ENCODE measurements at places on chromosomes 3 and 15. TPM values are rescaled to one million over a fixed set of nuclear protein-coding genes. Genes with fewer than 3 reads are reported as not detected.
A peak's percentile ranks its signal among the peaks of the same experiment; 100 is the strongest.

DNA sequence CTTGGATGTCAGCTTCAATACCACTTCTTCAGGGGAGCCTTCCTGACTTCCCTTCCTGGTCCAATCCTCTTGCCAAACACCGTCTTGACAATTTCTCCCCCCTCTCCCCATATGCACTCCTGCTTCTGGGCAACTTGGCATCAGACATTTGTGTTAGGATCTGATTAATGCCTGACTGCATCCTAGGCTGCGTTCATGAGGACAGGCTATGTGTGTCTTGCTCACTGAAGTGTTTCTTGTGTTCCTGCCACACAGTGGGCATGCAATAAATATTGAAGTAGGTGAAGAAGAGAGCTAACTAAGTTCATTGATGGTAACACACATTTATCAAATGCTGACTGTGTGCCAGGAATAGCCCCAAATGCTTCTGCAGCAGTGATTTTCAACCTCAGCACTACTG, 36.4 kb upstream of the WNT5A start:
- no peaks in the 10 kb centered on the region for H3K36me3 ChIP-seq
- no peak overlapping the region for H3K27ac ChIP-seq
- DNase-seq, result no peak
- no peaks in the 10 kb centered on the region for H3K4me1 ChIP-seq
- H3K4me3 ChIP-seq, result no peak overlapping the region
- peaks cover 8% of the 10 kb centered on the region for H3K27me3 ChIP-seq

DNA sequence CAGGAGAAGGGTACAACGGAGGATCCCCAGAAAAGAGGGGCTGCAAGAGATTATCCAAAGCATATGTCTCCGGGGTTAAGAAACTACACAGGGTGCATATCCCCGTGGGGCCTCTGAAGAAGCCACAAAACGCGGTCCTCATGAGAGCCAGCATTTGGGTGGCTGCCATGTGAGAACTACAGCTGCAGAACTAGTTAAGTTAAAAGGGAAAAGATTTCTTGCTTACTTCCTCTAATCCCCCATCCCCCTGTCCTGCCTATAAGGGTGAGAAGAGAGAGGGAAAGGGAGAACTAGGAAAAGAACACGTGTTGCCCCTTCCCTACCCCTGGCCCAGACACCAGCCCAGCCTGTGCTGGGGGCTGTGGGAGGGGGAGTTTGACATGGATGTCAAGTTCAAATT, 70.4 kb upstream of the PCSK6 start:
- H3K4me3 ChIP-seq, result no peak overlapping the region
- no peaks in the 10 kb centered on the region for H3K27me3 ChIP-seq
- H3K4me1 ChIP-seq, result no peaks in the 10 kb centered on the region
- no peaks in the 10 kb centered on the region for H3K36me3 ChIP-seq

DNA sequence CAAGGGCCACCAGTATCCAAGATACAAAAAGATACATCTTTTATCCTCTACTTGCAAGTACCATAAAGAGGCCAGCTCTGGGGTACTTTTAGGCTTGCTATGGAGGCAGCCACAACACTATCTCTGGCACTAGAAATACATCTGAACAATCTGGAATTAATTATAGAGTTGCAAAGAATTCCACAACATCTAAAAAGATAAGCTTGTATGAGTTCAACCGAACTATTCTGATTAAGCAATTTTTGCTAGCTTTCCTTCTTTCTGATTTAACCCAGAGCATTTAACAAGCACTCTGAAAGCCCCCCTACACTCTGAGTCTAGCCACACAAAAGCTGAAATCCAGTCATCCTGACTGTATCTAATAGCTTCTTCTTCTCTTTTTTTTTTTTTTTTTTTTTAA, 95.4 kb downstream of the FRMD5 start:
- no peaks in the 10 kb centered on the region for H3K4me1 ChIP-seq
- no peak overlapping the region for H3K27ac ChIP-seq
- no peaks in the 10 kb centered on the region for H3K36me3 ChIP-seq
- H3K27me3 ChIP-seq, result no peaks in the 10 kb centered on the region
- no peak overlapping the region for H3K4me3 ChIP-seq

DNA sequence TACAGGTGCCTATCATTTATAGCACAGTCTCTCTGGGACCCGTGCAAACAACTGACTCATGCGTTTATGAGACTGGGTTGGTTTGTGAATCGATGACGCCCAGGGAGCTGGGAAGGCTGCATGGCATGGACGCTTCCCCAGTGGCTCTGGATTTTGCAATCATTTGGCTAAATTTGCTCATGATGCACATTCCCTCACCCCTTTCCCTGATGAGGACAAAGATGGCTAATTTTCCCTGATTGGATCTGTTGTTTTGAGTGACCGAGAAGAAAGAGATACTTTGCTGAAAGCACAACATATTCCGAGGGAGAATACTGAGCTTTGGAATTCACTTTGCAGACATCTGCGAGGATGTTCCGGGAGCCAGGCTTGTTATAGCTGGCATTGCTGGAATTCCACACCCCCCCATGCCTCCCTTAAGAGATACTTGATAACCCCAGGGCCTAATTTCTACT, 51.1 kb downstream of the CGNL1 start:
- H3K4me1 ChIP-seq, result no peaks in the 10 kb centered on the region
- H3K27me3 ChIP-seq, result no peaks in the 10 kb centered on the region
- H3K36me3 ChIP-seq, result no peaks in the 10 kb centered on the region
- peak overlapping the region; percentile 35 for H3K27ac ChIP-seq
- no peak for DNase-seq

DNA sequence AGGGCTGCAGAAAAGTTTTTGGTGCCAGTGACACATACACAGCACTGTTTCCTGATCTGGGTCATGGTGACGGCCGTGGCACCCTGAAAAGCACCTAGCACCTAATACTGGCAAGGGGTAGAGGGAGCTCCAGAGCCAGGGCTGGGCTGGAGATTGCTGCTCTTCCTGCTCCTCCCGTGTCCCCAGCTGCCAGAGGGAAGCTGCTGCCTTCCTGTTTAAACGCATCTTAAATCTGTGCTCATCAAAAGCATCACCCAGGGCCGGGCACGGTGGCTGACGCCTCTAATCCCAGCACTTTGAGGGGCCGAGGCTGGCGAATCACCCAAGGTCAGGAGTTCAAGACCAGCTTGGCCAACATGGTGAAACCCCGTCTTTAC, 156.7 kb upstream of the MEF2A start:
- peaks cover 23% of the 10 kb centered on the region for H3K4me1 ChIP-seq
- H3K4me3 ChIP-seq, result no peak overlapping the region
- peak; percentile 71 for DNase-seq
- no peaks in the 10 kb centered on the region for H3K36me3 ChIP-seq
- no peaks in the 10 kb centered on the region for H3K27me3 ChIP-seq

DNA sequence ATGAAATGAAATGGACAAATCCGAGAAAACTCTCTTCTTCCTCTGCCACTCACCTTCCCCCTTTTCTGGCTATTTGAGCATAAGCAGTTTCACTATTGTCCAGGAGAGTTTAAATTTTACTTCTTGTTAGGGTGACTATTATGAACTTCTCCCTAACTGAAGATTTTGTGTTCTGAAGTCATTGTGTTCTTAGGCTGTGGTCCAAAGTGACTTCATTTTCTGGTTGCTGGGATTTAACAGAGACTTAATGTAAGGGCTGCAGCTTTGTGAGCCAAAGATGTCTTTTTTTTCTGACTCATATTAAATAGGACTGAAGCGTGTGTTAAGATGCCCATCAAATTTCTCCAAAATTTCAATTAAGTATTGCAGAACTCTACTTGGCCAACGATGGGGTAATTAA, 46.5 kb upstream of the FSTL1 start:
- no peaks in the 10 kb centered on the region for H3K27me3 ChIP-seq
- H3K4me3 ChIP-seq, result no peak overlapping the region
- no peaks in the 10 kb centered on the region for H3K4me1 ChIP-seq

DNA sequence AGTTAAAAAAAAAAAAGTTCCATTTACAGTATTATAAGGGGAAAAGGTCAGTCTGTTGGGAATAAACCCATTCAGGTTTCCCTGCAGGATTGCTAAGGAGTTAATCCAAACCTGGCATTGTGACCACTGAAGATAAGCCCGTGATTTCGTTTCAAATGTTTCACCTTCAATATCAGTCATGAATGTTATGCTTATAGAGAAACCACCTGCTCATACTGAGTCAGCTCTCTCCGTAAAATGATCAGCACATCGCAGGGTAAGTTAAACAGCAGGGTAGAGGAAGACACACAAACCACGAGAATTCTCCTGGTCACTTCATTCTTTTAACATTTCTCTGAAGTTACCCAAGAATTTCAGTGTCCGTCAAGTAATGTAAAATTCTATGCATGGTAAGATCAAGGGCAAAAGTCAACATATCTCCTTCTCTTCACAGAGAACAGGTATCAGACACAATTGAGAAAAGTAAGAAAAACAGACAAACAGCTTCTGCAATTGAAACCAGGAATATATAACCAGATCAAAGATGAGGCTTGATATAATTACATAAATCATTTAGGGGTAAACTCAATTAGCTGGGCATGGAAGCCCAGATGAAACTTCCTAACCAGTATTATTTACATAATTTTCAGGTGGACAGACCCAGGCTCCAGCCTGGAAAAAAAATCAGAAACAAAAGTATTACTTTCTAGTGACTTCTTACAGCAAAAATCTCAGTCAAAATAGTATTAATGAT, 67.6 kb upstream of the ARHGEF3 start:
- no peaks in the 10 kb centered on the region for H3K27me3 ChIP-seq
- H3K4me1 ChIP-seq, result no peaks in the 10 kb centered on the region
- no peak overlapping the region for H3K27ac ChIP-seq
- no peaks in the 10 kb centered on the region for H3K36me3 ChIP-seq

DNA sequence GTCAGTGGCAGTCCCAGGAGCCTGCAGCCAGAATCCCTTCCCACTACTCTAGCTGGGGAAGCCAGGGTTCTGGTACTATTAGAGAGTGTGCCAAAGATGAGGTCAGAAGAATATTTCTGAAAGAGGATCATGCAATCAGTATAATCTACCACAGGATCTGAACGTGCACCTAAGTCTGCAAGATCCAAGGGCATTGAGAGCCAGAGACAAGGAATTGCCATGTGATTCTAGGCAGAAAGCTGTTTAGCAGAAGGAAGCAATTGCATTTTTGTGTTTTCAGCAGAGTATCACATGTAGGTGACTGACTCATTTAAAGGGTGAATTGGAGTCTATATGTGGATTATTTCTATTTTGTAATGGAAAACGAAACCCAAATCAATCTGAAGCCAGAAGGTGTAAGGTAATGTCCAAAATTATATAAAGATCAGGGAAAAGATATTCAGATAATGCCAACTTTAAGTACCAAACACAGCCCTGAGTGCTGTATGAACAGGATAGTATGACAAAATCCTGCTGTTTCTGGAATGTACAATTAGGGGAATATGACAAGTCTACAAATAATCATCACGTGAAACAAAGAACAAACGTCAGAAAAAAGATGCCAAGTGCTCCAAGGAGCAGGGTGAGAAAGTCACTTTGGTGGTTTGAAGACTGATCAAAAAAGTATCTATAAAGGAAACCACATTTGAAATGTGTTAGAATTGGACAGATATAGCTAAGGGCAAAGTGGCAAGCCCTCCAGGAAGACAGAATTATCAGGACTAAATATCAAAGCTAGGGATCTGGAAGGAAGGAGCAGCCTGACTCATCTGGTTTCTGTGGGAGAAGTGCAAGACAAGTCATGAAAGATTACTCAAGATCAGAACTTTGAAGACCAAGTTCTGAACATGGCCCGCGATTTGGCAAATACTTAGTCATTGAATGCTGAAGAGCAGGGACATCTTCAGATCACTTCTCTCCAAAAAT, 1036.6 kb downstream of the NTRK3 start:
- H3K4me3 ChIP-seq, result no peak overlapping the region
- H3K36me3 ChIP-seq, result no peaks in the 10 kb centered on the region
- H3K27ac ChIP-seq, result no peak overlapping the region
- H3K27me3 ChIP-seq, result no peaks in the 10 kb centered on the region
- H3K4me1 ChIP-seq, result no peaks in the 10 kb centered on the region
- no peak for DNase-seq

- DNase-seq, result no peak
- no peaks in the 10 kb centered on the region for H3K27me3 ChIP-seq
- H3K4me1 ChIP-seq, result peaks cover 10% of the 10 kb centered on the region
- no peak overlapping the region for H3K4me3 ChIP-seq
Measured at GRCh38 chr3:160568989-160569388, 3.6 kb upstream of the KPNA4 start.

- H3K27ac ChIP-seq, result no peak overlapping the region
- no peak for DNase-seq
- H3K4me1 ChIP-seq, result no peaks in the 10 kb centered on the region
- H3K27me3 ChIP-seq, result no peaks in the 10 kb centered on the region
- no peaks in the 10 kb centered on the region for H3K36me3 ChIP-seq
Measured at GRCh38 chr3:173688216-173688842, 290.8 kb downstream of the NLGN1 start.

GRCh38 chr15:92914103-92914499, 14.0 kb downstream of the CHD2 start:
- peaks cover 3% of the 10 kb centered on the region for H3K36me3 ChIP-seq
- H3K4me1 ChIP-seq, result peaks cover 100% of the 10 kb centered on the region
- DNase-seq, result no peak
- peak overlapping the region; percentile 9 for H3K27ac ChIP-seq
- no peak overlapping the region for H3K4me3 ChIP-seq

DNA sequence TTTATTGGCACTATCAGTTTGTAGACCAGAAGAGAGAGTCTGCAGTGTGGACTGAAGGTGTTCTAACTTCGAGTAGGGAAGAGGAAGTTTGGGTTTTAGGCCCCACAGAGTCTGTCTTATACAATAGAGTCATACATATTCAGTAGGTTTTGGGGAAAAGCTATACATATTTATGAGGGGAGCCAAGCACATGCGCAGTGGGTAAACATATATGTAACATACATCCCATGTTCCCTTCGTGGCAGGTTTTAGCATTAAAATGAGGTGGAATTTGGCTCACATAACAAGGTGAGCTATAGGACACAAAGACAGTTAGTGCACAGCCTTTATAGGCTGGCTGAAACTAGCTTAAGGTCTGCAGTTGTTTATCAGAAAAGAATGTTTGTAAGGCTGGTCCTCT, 4.9 kb downstream of the GALK2 start:
- no peaks in the 10 kb centered on the region for H3K27me3 ChIP-seq
- no peaks in the 10 kb centered on the region for H3K4me1 ChIP-seq
- no peak for DNase-seq
- no peak overlapping the region for H3K27ac ChIP-seq
- no peaks in the 10 kb centered on the region for H3K36me3 ChIP-seq

DNA sequence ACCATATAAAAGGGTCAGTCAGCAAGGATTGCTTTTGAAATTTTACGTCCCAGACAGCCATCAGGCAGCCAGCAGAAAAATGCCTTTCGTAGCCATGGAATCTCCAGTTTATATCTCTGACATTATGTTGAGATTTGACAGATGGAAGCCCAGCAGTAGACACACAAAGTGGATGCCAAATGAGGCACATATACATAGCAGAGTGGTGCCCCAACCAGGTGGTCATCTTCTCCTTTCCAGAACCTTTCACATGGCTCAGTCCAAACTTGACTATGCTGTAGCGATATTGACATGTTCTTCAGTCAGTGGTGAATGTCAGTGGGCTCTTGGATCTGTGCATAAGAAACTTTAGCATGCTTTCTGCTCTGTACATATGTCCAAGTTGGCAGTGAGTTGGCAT, 123.3 kb upstream of the GBE1 start:
- H3K27me3 ChIP-seq, result no peaks in the 10 kb centered on the region
- no peak overlapping the region for H3K27ac ChIP-seq
- no peak for DNase-seq
- H3K4me1 ChIP-seq, result no peaks in the 10 kb centered on the region

Gene SLC28A2
- total RNA-seq, result not detected

Gene BDH1
- 45.5 TPM for total RNA-seq

Gene RTP4
- total RNA-seq, result 4.9 TPM

Gene CCR4
- 1.8 TPM for total RNA-seq

Gene ITIH4
- 4.4 TPM for total RNA-seq

Gene SMAD6
- total RNA-seq, result 24.3 TPM

Gene CTDSPL
- 26.3 TPM for total RNA-seq

Gene ADCY5
- total RNA-seq, result 135 TPM

Gene LDHAL6B
- total RNA-seq, result not detected

Gene FAM107A
- 42.1 TPM for total RNA-seq
